ENCODE measurements at places on chromosomes 2 and 18.

GRCh38 chr2:145085612-145086011 lies 565.7 kb upstream of the ZEB2 start:
- no peak for DNase-seq

GRCh38 chr2:50645346-50645745 lies 386.6 kb downstream of the NRXN1 start:
- no peak for DNase-seq

DNA sequence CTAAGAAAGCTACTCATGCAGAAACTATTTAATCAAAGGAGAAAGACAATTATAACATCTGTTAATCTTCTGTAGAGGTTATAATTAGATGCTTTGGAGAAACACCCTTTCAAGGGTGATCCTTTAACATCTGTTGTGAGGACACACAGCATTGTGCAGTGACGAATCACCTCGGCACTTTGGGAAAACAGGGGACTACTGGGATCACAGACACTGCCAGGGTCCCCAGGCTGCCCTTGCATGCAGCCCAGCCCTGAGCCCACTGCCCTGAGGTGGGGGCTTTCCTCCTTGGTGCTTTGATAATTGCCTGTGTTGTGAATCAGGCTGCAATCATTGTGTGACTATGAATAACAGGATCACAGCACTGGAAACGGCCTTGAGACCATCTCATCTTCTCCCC lies 10.6 kb downstream of the NCKAP5 start:
- no peak for DNase-seq

DNA sequence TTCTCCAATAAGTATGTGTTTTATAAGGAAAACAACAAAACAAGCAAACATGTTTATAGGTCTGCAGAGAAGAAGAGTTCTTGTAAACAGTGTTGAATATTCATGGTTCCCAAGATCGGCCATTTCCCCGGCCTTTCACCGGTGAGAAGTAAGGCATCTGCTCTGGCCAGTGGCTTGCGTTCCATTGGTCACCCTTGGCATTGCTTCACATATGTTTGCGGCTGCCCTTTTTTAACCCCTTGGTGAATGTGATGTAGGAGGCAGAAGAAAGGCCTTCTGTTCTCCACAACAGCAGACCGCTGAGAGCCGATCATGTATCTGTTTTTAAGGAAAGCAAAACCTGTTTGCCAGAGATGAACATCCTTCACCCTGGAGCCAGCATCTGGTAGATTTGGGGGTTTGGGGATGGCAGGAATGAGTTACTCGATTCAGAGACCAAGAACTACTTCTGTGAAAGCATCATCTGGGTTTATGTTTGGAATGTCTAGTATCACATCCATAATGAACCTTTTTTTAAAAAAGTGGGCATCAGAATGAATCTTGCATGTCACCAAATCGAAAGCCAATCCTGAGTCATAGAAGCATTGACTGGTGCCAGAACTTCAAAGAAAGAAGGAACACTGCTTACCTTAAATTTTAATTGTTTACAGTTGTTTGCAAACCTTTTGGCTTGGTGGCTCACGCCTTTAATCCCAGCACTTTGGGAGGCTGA lies 112.3 kb downstream of the AGAP1 start:
- DNase-seq = no peak

DNA sequence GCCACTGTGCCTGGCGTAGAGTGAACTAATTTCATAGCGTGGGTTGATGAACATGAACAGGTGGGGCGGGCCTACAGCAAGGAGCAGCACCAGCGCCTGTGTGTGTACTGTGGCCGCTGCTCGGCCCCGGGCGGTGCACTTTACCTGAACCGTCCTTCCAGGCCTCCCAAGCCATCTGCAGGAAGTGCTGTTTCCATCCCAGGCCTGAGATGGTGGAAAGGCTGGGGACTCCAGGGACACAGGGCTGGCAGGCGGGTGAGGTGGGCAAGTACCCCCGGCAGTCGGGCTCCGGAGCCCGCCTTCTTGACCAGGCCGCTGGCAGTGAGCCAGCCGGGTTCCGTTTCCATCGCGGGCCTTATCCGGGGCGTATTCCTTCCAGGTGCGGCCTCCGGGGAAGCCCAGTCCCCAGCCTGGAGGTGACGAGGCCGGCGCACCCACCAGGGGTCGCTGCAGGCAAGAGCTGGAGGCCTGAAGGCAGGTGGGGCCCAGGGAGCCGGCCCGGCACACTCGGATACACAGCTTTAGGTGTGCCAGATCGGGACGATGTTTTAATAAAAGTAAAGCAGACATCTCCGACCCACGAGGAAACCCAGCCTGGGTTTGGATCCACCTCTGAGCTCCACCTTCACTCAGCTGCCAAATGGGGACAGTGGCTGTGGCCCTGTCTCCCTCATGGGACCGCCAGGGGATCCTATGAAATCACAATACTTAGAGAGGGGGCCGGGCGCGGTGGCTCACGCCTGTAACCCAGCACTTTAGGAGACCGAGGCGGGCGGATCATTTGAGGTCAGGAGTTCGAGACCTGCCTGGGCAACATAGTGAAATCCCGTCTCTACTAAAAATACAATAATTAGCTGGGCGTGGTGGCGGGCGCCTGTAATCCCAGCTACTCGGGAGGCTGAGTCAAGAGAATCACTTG lies 22.7 kb upstream of the PDIA6 start:
- DNase-seq = peak; percentile 68

DNA sequence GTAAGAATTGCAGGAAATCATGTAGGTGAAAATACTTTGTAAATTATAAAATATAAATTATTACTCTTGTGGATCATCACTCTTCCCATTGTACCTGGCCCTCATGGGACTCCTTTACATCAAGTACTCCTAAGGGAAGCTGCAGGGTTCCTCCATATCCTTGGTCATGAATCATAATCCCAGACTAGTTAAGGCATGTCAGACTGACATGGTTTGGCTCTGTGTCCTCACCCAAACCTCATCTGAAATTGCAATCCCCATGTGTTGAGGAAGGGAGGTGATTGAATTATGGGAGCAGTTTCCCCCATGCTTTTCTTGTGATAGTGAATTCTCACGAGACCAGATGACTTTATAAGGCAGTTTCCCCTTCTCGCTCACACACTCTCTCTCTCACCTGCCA lies 77.1 kb downstream of the CMPK2 start:
- DNase-seq = no peak

GRCh38 chr2:199757233-199757870 lies 93.6 kb downstream of the FTCDNL1 start:
- DNase-seq = no peak

GRCh38 chr2:12847694-12848575 lies 131.2 kb downstream of the TRIB2 start:
- DNase-seq = no peak

DNA sequence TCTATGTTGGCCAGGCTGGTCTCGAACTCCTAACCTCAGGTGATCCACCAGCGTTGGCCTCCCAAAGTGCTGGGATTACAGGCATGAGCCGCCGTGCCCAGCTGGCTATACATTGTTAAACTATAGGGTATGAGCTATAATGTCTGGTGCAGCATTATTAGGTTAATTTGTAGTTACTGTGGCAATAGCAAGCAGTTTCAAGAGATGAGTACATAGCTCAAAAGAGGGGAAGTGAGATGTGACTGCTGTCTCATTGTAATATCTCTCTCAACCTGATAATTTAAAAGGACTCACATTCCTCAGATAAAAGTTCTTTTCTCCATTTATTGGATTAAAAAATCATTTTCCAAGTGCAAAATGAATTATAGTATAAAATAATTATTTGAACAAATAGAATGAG lies 116.4 kb downstream of the INO80D start:
- no peak for DNase-seq

GRCh38 chr2:66568650-66569300 lies 133.8 kb downstream of the MEIS1 start:
- no peak for DNase-seq

DNA sequence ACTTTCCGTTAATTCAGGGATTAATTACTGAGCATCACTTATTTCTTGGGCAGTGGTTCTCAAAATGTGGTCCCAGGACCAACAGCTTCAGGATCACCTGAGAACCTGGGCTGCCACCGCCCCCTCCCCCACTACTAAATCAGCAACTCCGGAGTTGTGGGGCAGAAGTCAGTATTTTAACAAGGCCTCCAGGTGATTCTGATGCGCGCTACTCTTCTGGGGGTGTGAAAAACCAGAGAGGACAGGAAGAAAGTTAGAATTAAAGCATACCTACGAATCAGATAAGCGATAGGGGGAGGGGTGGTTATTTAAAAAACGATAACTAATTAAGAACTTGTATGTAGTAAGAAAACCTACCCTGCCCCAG lies 319 bp downstream of the ZSCAN30 start:
- DNase-seq = no peak

GRCh38 chr18:27004056-27004829 lies 138.7 kb upstream of the AQP4 start:
- no peak for DNase-seq

DNA sequence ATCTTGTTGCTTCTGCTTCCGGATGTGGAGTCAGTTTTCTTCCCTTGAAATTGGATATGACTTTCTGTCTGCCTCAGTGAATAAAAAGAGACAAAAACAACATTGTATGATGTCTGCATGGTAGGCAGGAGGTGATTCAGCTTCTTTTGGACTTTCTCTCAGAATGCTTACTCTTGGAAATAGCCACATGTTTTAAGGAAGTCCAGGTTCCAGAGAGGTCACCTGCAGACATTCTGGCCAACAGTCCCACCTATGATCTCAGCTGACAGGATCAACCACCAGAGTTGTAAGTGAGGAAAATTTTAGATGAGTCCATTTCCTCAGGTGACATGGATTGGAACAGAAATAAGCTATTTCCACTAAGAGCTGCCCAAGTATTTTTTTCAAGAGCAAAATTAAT lies 508.7 kb upstream of the FAM98A start:
- DNase-seq = no peak

GRCh38 chr2:84686783-84687476 lies 170.6 kb downstream of the DNAH6 start:
- no peak for DNase-seq

DNA sequence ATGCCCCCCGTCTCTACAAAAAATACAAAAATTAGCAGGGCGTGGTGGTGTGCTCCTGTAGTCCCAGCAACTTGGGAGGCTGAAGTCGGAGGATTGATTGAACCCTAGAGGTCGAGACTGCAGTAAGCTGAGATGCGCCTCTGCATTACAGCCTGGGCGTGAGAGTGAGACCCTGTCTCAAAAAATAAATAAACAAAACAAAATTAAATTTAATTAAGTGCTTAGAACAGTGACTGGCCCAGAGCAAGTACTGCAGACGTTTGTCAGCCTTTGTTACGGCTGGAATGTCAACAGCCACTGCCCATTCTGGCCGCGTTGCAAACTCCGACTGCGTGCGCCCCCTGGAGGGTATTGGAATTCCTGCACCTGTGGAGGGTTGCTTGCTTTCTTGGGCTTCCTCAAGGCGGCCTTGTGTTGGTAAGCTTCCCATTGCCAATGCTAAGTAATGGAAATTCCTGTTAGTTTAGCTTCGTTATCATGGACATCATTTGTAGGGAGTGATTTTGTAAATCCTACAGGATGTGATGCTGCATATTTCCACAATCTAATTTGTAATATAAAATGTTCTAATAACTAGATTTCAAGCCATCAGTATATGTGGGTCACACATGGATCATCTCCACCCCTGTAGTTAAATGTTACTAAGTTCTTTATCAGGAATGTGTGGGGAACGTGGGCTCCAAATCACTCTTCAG lies 15.9 kb upstream of the ATP6V1B1 start:
- peak; percentile 56 for DNase-seq

- DNase-seq = no peak
These were observed 6.0 kb upstream of the ANKRD29 start for GRCh38 chr18:23668731-23669130.

- no peak for DNase-seq
These were observed 251.7 kb upstream of the SIX2 start for GRCh38 chr2:45260946-45261345.

GRCh38 chr2:64857581-64858471 lies 131.4 kb upstream of the SLC1A4 start:
- DNase-seq = no peak

- no peak for DNase-seq
These were observed 173.6 kb downstream of the LDLRAD4 start for GRCh38 chr18:13392029-13392750.

- DNase-seq = no peak
These were observed 33.4 kb upstream of the ITGA6 start for GRCh38 chr2:172394002-172394401.

DNA sequence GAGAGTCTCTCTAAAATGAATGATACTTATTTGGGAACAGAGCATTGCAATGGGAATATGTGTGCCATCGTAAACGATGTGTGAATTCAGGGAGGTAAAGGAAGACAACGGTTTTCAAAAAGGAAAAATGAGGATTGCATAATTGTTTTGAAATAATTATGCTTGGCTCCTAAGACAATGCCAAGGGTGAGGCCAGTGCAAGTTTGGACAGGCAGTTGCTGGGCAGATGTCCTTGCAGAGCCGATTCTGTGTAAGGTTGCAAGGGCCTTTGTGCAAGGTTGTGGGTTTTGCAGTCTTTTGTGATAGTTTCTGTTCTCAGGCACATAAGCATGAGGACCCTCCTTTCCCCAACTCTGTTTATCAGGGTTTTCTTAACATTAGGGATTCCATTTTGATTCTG lies 70.0 kb upstream of the ZNF236 start:
- DNase-seq = no peak

GRCh38 chr2:44001716-44002115 lies 5.9 kb upstream of the LRPPRC start:
- DNase-seq = no peak

DNA sequence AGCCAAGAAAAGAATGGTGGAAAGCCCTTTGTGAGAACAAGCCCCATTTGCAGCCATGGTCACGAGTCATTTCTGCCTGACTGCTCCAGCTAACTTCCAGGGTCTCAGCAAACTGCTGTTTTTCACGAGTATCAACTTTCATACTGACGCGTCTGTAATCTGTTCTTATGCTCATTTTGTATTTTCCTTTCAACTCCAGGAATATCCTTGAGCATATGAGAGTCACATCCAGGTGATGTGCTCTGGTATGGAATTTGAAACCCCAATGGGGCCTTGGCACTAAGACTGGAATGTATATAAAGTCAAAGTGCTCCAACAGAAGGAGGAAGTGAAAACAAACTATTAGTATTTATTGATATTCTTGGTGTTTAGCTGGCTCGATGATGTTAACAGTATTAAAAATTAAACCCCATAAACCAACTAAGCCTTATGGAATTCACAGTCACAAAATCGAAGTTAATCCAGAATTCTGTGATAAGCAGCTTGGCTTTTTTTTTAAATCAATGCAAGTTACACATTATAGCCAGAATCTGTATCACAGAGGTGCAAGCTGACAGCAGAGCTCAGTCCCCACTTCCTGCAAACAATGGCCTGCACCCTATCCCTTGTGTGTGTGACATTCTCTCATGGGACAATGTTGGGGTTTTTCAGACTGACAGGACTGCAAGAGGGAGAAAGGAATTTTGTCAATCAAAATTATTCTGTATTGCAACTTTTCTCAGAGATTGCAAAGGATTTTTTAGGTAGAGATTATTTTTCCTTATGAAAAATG lies 26.1 kb downstream of the SLC14A1 start:
- DNase-seq = no peak

DNA sequence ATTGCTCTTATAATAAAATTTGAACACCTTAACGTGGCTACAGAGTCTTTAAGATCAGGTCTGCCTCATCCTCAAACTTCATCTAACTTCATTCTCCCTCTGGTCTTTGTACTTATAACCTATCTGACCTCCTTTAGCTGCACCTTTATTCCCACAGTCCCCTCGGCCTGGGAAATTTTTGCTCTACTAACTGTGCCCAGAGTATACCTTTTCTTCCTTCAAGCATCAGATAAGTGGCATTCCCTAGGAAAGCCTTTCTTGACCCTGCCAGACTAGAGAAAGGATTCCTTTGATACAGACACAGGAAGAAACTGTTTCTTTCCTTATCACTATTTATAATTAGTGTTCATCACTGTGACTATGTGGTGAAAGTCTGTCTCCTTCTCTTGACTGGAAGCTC lies 79.2 kb upstream of the RPRM start:
- DNase-seq = no peak

- no peak for DNase-seq
These were observed 29.2 kb downstream of the MTHFD2 start for GRCh38 chr2:74227646-74228045.

Data from B cell (primary cell).